ENCODE measurements at places on chromosomes 11 and 22.

- DNase-seq = no peak
These were observed 87.8 kb downstream of the CACNA1I start for GRCh38 chr22:39658367-39658766.

- no peak for DNase-seq
These were observed 366.0 kb upstream of the PDGFD start for GRCh38 chr11:104529906-104530305.

DNA sequence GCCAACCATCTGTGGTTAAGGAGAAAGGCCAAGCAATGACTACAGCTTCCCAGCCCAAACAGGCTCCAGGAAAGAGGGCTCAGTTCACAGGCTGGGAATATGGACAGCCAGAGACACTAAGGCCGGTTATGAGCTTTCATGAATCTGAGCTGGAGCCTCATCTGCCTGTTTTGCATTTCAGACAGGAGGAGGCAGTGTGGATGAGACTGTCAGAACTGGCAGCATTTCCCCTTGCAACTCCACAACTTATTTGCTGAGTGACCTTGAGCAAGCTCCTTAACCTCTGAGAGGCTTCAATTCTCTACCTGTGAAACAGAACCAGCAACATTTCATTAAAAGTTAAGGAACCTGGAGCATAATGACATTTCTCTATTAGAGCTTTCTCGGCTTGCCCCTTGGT is 264.0 kb downstream of the ETS1 start:
- DNase-seq = no peak

- DNase-seq = no peak
These were observed 11.6 kb downstream of the CD59 start for GRCh38 chr11:33724644-33725035.

DNA sequence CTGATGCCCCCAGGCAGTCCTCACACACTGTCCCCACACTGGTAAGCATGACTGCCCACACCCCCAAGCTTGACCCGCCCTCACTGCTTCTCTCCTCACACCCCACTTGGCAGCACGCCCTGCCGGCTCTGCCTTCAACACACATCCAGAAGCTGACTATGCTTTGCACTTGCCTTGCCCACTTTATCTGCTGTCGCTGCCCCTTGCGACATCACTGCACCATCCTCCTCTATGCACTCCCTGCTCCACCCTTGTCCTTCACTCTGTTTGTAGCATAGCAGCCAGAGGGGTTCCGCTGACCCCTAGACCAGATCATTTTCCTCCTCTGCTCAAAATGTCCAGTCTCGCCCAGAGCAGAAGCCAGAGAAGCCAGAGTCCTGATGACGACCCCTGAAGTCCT is 25.3 kb upstream of the SLC25A1 start:
- no peak for DNase-seq

DNA sequence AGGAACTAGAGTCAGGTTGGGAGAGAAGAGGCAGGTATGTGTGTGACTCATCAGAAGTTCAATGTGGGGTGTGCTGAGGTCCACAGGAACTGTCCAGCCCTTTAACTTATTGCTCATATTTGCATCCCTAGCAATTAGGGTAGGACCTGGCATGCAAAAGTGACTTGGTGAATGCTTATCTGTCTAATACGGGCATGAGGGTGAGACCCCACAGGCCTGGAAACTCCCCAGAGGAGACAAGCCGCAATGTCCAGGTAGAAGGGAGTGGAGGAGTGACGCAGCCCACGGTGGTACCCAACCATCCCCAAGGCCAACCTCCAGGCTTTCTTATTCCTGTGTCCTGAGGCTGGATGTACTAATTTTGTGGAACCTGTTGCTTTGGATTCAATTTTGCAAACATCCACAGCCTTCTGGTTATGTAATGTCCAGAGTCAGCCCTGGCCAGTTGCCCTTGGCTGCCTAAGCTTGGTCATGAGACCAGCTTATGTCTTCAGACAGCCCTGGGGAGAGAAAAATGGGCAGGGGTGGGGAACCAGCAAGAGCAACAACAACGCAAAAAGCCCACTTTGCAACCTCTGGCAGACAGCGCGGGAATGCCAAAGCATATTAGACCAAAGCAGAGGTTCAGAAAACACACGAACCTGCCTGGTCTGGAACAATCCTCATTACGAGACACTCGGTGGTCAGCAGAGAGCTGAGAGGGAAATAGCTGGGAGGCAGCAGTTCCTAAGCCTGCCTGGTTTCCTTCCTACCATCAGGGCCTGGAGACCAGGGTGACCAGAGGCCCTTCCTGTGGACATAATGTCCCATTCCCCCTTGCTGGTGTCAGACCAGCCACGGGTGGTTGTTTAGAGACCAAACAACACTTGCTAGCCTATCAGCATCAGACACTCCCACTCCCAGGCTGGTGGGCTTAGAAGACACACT is 49.3 kb downstream of the TIMP3 start:
- no peak for DNase-seq
